ENCODE measurements at places on chromosomes 4 and X.

DNA sequence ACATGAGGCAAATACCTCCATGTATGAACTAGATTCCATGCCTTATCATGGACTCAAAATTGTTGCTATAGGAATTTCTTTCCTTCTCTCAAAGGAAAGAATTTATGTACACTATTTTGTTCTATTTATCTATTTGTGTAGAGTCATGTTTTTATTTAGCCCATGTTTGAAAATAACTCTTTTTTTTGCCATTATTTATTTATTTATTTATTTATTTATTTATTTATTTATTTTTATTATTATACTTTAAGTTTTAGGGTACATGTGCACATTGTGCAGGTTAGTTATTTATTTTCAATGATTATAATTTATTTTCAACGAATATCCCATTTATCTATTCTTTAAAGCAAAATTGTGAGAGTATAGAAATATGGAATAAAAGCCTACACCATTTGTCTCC lies 177.9 kb downstream of the MAGEE1 start:
- no peak for DNase-seq

- no peak for DNase-seq
Measured at GRCh38 chr4:82865592-82865991, 25.4 kb downstream of the SEC31A start.

- DNase-seq, result no peak
Measured at GRCh38 chr4:117740736-117741135, 293.6 kb upstream of the NDST3 start.

- no peak for DNase-seq
Measured at GRCh38 chr4:157043131-157043530, 32.8 kb upstream of the GLRB start.

DNA sequence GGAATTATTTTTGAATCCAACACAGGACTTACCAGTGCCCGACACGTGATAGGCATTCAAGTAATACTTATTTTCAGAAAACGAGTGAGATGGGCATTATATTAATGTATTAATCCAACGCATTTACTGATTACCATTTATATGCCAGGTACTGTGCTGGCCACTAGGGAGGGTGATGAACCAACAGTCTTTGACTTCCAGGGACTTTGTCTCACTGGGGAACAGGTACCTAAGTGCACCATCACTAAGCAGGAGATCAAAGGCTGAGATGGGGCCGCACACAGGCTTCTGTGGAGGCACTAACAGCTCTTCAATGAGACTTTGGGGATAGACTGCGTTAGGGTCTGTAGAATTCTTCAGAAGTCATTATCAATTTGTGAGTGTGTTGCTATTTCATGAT lies 5.7 kb upstream of the TADA2B start:
- DNase-seq, result no peak

DNA sequence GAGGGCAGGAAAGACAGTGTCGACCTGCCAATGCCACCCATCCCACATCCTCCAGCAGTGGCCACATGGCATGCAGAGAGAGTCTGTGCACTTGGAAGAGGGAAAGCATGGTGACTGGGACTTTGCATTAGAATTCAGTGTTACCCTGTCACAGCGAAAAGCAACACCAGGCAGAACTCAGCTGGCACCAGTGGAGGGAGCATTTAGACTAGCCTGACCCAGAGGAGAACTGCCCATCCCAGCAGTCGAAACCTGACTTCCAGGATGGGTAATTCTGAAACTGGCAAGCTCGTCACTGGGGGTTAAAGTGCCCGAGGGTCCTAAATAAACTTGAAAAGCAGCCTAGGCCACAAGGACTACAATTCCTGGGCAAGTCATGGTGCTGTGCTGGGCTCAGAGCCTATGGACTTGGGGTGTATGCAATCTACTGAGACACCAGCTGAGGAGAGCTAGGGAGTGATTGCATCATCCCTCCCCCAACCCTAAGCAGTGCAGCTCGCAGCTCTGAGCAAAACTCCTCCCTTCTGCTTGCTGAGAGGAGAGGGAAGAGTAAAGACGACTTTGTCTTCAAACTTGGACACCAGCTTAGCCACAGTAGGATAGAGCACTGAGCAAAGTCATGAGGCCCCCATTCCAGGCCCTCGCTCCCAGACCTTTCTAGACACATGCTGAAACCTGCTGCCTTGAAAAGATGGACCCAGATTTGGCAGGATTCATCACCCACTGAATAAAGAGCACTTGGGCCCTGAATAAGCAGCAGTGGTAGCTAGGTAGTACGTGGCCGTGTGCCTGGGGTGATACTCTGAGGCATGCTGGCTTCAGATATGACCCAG lies 68.8 kb downstream of the DDX60L start:
- no peak for DNase-seq
